ENCODE measurements at places on chromosomes 6 and 20.

- DNase-seq, result no peak
Measured at GRCh38 chr6:128696691-128697689, 176.6 kb upstream of the PTPRK start.

DNA sequence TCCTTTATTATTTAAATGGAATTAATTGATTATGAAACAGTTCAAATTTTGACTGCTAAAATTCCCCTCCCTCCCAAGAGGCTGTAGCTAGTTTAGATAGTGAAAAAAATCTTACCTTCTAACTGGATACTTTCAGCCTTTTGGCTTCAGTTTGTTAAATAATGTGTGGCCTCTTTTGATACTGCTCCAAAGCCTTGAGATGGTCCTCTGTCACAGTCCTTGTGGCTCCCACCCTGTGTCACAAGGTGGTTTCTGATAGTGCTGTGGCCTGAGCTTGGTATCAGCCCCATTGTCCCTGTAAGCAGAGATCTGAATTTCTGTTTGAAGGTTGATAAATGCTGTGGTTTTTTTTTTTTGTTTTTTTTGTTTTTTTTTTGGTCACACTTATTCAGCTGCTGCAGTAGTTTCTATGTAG is 20.8 kb downstream of the PANK2 start:
- DNase-seq, result no peak

DNA sequence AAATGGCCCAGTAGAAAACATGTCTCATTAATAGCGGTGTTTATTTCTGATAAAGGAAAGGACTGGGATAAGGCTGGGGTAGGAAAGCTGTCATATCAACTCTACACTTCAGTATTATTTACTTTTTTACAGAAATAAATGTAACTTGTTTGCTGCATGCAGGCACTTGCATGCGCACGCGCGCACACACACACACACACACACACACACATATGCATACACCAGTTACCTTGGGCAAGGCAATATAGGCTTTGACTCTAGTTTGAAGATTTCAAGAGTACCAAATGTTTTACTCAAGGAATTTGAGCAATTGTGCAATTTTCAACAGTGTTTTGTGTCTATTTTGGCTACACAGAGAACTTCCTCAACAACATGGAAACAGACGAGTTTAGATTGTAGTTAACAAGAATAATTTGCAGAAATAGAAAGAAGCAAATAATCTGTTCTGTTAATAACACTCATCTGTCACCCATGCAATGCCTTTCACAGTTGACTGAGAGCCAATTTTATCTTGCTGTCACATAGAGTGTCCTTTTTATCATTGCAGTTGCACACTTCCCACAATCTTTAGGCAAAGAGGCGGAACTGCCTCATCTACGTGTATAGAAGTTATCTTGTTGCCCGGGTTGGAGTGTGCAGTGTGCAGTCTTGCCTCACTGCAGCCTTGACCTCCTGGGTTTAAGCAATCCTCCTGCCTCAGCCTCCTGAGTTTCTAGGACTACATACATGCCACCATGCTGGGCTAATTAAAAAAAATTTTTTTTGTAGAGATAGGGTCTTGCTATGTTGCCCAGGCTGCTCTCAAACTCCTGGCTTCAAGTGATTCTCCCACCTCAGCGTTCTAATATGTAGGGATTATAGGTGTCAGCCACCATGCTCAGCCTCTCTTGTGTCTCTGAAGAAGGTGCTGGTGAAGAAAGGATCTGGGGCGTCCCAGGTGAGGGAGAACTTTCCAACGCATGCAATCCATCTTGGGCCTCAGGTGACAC is 74.8 kb upstream of the SHLD1 start:
- no peak for DNase-seq

DNA sequence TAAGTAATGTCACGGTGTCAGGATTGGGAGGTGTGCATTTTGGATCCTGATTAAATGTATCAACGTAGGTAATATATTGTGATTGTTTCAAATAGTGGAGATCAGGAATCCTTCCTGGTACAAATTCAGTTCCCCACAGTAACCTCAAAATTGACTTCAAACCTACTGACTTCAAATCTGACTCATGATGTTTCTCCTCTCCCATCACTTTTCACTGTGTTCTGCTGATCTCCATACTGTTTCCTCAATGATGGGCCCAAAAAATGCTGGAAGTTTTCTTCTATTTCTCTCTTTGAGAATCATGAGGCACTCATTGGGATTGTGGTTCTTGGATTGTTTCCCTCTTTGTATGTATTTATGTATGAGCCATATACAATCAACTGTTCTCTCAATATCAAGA is 35.9 kb downstream of the LAMA2 start:
- no peak for DNase-seq

GRCh38 chr20:29297411-29298270 is 1959.8 kb upstream of the DEFB115 start:
- no peak for DNase-seq

DNA sequence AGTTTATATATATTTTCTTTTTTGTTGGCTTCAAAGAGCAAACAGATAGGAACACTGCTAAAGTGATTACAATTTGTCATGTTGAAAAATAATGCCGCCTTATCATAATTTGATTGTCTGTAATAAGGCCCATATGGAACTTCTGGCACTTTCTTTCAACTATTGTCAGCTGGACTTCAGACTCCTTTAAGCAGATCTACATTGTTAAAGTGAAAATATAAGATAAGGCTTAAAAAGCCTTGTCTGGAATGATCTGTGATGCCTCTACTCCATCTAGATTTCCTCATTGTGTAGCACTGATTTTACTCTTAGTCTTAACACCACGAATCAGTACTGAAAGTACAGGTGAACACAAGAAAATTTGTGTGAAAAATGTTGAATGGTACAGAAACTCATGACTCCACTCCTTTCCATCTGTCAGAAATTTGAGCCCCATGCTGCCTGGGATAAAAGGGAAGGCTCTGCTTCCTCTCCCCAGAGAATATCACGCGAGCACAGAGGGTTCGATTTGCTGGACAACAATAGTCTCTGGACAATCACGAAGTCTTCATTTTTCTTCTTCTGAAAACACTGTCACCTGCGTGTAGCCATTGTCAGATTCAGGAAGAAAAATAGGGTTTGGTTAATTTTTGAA is 56.0 kb downstream of the BCAS1 start:
- DNase-seq, result no peak

DNA sequence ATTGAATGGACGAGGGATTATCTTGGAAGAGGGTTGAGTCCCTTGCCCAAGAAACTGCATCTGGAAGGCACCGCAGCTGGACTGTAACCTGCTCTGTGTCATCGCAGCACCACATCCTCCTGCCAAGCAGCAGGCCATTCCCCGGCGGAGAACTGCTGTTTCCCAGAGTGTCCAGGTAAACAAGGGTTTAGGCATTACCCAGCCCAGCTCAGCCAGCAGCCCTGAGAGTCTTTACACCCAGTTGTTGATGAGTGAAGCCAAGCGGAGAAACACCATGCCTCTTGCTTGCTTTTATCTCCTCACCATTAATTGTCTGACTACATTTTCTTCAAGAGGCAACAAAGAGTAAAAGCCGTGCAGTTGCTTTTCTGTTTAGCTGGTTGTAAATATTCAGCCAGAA is 104.1 kb downstream of the CDH4 start:
- DNase-seq, result no peak

DNA sequence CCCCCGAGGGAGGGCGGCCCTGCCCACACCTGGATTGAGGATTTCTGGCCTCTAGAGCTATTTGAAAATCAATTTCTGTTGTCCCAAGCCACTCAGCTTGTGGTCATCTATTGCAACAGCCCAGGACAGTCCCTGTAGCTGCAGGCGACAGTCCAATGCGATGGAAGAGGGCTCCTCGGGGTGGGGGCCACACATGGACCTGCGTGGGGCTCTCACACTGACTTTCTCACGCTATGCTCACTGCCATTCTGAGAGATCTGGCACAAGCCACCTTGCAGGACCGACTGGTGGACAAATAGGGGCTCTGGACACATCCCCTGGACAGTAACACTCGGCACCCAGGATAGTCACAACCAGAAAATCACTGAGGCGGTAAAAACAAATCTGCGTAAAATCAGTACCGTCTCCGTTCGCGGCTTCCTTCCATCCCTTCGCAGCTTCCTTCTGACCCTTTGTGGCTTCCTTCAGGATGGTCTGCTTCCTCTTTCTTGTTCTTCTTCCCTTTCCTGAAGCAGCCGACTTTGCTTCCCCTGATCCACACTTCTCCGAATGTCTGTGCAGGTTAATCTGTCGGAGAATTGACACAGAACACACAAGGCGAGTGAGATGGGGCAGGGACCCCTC is 21.8 kb downstream of the CTCFL start:
- DNase-seq, result no peak

DNA sequence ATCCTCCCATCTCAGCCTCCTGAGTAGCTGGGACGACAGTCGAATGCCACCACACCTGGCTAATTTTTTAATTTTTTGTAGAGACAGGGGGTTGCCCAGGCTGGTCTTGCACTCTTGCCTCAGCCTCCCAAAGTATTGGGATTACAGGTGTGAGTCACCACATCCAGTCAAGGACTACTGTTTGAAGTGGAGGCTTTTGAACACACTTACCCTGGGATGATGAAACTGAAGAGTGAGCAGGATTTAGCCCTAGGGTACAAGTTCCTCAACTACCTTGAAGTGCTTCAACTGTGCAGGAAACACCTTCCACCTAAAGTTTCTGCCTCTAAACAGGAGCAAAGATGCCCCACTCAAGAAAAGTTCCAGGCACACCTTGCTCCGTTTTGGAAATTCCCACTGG is 15.7 kb upstream of the PARD6B start:
- no peak for DNase-seq

DNA sequence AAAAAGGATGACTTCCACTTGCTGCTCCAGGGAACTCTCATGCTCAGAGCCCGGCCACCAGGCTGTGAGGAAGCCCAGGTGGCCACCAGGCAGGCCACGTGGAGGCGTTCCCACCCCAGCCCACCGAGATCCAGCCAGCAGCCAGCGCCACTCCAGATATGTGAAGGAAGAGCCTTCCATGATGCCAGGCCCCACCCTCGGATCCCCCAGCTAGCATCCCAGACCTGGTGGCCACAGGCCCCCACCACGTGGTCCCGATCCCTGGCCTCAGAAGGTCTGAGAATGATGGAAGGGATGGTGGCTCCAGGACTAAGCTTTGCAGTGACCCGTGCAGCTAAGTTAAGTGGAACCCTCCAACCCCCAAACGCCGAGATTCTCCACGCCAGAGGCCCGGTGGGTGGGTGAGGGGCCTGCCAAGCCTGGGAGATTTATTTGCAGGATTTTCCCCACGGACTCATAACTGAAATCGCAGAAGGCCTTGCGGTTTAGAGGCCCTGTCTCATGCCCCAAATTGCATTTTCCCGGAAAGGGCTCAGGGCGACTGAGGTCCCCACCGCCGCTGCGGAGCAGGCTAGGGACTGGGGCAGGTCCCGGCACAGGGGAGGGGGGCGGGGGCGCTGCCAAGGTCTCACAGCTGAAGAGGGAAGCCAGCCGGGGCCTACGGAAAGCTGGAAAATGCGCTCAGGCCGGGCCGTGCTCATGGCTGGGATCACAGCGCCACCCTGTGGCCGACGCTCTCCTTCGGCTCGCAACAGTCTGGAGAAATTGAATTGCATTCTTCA is 31.1 kb upstream of the CST7 start:
- no peak for DNase-seq

All from stimulated activated CD8-positive, alpha-beta memory T cell treated with anti-CD3 and anti-CD28 coated beads, Interleukin-7, amount 100 ng/mL, for 48 hours (primary cell).